ENCODE measurements at places on chromosomes 7 and 10. TPM values are rescaled to one million over a fixed set of nuclear protein-coding genes. Genes with fewer than 3 reads are reported as not detected.

Gene CDHR1
- total RNA-seq: 398 TPM

Gene GIMAP8
- 4.1 TPM for total RNA-seq

Gene EN2
- not detected for total RNA-seq

Gene IDI2
- total RNA-seq: not detected

Gene C10orf62
- total RNA-seq: not detected

Measured in suprapubic skin (tissue), 4 donors.